ENCODE measurements at places on chromosomes 16 and 17.

DNA sequence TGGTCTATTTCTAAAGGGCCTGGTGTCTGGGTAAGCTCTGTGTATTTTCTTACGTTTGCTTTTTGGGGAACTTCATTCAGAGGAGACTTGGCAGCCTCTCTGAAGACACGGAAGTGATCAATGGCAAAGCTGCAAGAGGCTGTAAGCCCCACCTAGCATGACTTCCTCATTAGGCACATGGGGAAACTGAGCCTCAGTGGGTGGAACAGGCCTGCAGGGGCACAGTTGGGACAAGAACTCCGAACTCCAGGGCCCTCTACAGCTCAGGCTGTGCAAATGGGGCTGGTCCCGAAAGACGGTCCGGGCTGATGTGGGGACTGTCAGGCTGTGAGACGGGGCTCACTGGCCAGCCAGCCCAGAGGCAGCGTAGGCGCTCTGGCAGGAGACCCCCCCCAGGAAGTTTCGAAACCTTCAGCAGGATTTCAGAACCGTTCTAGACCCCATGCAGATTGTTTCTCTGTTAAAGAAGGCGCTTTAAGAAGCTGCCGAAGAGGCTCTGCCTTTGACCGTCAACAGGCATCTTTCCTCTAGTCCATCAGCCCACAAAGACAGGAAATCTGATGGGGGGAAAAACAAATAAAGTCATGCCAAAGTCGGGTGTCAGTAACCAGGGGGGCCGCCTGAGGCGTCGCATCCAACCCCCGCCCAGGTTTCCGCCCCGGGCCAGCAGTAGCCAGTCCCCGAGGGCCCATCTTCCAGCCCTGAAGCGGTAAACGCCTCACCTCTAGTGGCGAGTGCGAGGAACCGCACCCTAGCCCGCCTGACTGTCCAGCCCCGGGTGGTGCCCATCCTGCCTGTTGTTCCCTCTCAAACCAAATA lies 79.8 kb upstream of the TBC1D3K start:
- no peak for DNase-seq

DNA sequence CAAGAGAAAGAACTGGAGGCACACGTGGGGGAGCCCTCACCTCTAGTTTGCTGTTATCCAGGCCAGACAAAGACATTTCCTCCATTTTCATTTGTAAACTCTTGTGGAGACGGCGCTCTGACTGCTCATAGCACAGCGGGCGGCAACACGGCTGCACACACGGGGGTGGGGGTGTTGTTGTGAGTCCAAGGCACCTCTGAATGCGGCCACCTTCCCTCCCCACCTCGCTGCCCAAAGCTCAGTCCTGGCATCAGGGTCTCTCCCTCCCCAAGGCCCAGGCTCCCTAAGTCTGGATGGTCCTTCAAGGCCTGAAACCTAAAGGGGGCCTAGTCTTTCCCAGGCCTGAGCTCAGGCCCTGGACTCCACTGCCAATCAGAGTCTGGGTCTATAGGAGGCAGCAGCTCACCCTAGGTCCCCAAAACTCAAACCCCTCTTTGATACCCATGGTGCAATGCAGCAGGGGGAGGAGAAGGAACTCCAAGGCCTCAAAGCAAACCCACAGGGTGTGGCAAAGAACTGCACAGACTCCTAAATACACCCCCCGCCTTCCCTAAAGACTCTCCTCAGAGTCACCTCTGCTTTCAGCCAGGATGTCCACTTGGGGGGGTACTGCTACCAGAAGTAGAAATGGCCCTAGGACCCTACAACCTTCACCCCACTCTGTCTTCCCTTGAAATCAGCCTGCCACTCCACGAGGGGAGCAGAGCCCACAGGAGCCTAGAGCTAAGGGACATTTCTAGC lies 1.5 kb downstream of the ATXN7L3 start:
- no peak for DNase-seq

DNA sequence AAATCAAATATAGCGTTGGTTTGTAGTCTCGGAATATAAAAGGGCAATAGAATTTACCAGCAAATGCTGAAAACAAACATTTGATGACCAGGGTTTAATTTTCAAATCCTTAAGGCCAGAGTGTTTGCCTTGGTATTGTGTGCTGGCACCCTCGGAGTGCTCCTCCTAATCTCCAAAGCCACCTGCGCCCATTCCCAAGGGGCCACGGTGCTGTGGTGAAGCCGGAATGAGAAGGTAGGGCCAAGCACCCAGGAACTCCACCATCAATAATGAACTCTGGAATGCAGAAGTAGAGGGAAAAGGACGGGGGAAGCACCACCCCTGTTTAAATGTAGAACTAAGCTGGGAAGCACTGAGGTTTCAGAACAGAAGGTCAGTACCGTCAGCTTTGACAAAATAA lies 51.9 kb downstream of the COG7 start:
- no peak for DNase-seq

- DNase-seq: no peak
Observed at GRCh38 chr17:40062329-40063186, at the start of gene THRA. THRA (plus strand) TSS chr17:40062965; CDS start chr17:40074489, 11,524 bp downstream.

GRCh38 chr16:85448557-85449190 lies 164.4 kb upstream of the GSE1 start:
- peak; percentile 66 for DNase-seq

DNA sequence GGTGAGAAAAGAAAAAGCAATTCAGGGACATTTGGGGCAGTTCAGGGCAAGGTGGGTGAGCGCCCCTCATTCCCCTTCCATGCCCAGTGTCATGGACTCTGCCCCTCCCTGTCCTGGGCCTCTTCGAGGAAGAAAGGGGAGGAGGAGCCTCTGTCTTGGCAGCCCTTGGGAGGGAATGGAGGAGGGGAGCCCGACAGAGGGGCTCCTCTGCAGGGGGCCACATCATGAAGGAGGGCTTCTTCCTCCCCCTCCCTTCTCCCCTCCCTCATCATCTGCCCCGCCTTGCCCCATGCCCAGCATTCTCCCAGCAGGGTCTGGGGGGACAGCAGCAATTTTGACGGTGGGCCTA lies 33.2 kb upstream of the TAC4 start:
- DNase-seq: no peak

DNA sequence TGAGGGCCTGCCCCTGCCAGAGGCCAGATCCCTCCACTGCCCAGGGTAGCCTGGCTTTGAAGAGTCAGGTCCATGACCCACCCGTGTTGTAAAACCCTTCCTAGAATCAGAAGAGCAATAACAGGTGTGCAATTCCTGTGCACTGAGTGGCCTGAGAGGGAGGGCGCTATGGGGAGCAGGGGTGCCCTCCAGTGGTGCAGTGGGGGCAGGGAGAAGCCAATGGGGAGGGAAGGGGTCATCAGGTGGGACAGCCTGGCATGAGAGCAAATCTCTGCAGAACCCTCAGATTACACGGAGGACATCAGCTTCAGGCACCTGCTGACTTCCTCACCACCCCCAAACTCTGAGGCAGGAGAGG lies 72.9 kb upstream of the ZNF469 start:
- no peak for DNase-seq

All from NCI-H446 treated with DMSO at 0.1 percent for 48 hours (cell line).